ENCODE measurements at places on chromosomes 5 and 9.

DNA sequence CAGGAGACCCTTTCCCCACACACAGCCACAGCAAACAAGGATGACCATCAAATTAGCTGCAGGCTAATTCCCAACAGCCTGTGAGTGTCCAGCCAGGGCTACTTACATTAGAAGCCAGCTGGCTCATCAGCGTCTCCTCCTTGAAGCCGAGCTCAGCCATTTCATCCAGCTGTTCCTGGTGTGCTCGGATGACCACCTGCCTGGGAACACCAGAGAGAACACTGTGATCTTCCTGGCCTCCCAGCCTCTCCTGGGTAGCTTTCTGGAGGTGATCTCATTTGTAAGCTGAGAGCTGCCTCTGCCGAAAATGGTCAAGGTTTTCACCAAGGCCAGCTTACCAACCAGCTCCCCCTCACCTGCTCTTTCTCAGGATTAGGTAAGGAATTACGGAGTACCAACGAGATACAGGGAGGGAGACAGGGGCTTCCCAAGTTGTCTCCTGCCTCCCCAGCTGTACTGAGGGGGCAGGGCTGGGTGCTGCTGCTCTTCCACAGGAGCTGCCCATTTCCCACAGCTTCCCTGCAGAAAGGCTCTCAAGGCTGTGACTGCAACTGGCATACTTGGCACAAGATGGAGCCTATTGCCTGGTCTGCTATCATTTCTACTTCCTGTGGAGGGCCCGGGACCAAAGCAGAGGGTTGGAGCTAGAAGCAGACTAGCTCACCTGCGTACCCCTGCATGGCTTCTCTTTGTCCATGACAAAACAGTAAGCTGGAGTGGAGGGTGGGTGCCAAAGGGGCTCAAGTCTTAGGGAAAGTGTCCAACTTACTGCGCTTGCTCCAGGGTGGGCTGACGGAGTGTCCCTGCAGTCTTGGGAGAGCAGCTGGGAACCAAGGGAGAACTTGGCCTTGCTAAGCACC, 73.9 kb downstream of the KIF24 start:
- DNase-seq: peak; percentile 27

GRCh38 chr9:35683323-35683722, 6.4 kb downstream of the TPM2 start:
- no peak for DNase-seq

DNA sequence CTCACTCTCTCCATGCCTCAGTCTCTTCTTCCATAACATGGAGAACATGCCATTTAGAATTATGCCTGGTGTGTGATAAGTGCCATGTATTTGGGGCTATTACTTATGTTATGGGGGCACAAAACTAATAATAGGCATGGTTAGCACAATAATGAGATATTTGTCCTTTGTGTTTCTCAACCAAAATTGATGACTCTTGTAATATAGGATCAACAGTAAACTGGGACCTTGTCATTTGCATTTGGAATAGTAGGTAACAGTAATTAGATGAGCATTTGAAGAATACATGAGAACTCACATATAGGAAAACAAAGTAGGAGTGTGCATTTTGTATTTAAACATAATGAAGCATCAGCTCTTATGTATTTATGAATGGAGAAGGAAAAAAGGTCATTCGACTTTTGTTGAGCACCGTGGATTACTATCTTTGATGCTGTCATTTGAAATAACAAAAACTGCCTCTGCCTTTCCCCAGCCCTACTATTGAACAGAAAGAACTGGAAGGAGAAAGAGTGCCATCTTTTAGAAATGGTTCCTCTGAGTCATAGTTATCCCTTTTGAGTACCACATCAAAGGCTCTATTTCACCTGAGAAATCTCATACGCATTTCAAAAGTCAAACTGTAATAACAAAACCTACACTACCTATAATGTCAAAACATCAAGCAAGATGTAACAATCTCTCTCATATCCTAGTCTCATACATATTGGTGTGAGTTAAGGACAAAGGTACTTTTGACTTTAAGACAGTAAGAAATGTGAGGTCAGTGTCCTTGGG, 655.2 kb downstream of the PDE4D start:
- DNase-seq: no peak

- DNase-seq: peak; percentile 82
Observed at GRCh38 chr9:22117511-22118384, 108.6 kb upstream of the CDKN2B start.

DNA sequence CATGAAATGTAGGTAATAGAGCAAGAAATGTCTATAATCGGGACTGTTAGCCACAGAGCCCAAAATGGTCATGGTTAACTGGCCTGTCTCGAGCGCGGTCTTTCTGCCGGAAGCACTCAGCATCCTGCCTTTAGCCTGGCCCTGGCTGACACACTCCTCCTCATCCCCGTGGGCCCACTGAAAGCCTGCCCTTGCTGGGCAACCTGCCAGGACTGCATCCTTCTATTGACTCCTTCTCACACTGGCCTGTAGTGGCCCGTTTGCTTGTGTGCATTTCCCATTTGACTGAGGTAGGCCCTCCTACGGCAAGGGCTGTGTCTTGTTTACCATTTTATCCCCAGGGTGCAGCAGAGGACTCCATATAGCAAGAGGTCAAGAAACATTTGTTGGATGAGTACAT, 215.7 kb downstream of the ATPSCKMT start:
- DNase-seq: peak; percentile 53

GRCh38 chr5:86865256-86865785, 247.6 kb downstream of the COX7C start:
- DNase-seq: no peak

GRCh38 chr9:23542438-23542837, 283.6 kb downstream of the ELAVL2 start:
- no peak for DNase-seq

- peak; percentile 57 for DNase-seq
Observed at GRCh38 chr5:143527808-143528207, 124.3 kb upstream of the NR3C1 start.

GRCh38 chr5:851553-851952, 767 bp upstream of the ZDHHC11 start:
- no peak for DNase-seq

DNA sequence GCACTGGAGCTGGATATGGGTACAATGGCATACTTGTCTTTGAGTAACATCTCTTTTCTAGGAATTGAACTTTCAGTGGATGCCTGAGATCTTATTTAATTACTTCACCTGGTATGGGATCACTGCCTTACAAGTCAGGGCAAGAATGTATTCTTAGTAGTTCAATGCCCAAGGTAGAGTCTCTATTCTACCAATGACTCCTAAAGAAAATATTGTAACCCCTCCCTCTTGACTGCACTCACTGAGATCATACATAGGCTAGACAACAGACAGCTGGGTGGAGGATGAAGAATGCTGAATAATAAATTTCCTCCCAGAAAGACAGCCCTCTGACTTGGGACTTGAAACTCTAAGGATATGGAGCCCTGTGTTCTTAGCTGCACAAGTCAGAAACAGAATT, 1216.3 kb upstream of the ACO1 start:
- peak; percentile 3 for DNase-seq

All from HT1080 (cell line).